ENCODE measurements at places on chromosomes 7 and 10. TPM values are rescaled to one million over a fixed set of nuclear protein-coding genes. Genes with fewer than 3 reads are reported as not detected.
A peak's percentile ranks its signal among the peaks of the same experiment; 100 is the strongest.

DNA sequence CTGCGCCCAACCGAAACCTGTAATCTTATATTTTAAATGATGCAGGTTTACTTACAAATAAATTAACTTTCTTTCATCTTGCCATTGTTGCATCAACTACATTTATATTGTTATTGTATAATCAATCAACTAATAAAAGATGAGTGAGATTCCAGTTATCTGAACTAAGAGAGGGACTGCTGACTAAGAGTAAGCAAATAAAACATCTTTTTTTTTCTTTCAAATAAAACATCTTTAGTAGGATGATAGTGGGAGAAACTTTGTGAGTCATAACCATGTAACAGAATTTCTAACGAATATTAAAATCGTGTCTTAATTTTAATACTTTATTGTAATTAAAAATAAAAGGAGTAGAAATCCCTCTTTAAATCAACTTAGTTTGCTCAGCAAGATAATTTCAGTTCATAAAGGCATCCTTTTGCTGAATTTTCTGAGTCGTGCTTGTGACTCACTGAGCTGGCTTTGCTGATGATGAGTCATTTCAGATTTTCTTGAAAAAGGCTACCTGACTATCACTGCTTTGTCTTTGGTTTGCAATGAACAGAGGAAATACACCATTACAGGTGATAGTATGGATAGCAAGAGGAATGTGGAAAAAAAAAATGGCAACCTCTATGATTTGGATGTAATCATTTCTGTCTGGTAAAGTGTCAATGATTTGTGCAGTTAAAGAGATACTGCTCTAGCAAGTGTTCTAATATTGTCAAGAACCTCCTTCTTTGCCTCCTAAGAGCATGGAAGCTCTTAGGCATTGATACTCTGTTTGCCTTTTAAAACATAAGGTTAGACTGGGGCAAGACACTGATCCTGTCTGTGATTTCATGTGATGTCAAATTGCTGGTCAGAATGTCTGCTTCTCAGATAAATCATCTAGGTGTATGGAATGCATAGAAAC lies 119.5 kb downstream of the GPR158 start:
- no peak for DNase-seq
- H3K36me3 ChIP-seq = no peaks in the 10 kb centered on the region
- no peak overlapping the region for H3K27ac ChIP-seq
- H3K27me3 ChIP-seq = no peaks in the 10 kb centered on the region

GRCh38 chr7:8217200-8218068 lies 44.5 kb downstream of the ICA1 start:
- H3K4me1 ChIP-seq = no peaks in the 10 kb centered on the region
- H3K27ac ChIP-seq = no peak overlapping the region
- no peaks in the 10 kb centered on the region for H3K27me3 ChIP-seq
- H3K4me3 ChIP-seq = no peak overlapping the region
- H3K36me3 ChIP-seq = no peaks in the 10 kb centered on the region

GRCh38 chr10:62726142-62726541 lies 78.4 kb upstream of the ADO start:
- no peaks in the 10 kb centered on the region for H3K36me3 ChIP-seq
- DNase-seq = no peak
- H3K4me1 ChIP-seq = no peaks in the 10 kb centered on the region

DNA sequence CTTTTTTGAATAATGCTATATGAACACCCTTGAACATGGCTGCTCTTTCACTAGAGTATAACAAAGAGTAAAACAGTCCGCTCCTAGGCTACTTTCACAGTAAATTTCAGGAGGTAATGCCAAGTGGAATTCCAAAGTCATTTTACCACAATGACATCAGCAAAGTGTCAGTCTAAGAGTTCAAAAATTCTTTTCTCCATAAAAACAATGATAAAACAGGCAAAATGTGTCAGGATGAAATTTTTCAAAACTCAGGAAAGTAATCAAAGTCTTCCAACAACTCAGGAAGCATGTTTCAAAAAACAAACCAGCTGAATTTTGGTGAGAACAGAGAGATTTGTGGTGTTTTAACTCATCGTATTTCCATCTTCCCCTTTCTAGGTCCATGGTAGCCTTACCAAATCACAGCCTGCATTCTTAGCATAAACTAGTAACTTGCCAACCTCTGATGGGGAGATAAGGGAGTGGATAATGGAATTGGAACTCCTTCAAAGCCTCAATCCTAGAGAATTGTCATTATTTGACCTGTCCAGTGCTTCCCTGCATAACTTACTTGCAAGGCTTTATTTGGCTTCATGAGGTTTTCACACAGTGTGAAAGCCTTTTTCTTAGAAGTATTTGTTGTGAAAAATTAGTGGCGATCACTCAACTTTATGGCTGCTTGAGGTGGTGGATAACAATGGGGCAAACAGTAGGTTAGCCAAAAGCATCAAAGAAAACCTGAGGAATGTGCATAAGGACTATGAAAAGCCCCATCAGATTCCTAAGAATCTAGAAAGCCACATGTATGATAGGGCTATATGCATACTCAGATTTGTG lies 302.7 kb downstream of the HDAC9 start:
- H3K4me1 ChIP-seq = no peaks in the 10 kb centered on the region
- no peaks in the 10 kb centered on the region for H3K27me3 ChIP-seq
- H3K36me3 ChIP-seq = no peaks in the 10 kb centered on the region
- DNase-seq = no peak

DNA sequence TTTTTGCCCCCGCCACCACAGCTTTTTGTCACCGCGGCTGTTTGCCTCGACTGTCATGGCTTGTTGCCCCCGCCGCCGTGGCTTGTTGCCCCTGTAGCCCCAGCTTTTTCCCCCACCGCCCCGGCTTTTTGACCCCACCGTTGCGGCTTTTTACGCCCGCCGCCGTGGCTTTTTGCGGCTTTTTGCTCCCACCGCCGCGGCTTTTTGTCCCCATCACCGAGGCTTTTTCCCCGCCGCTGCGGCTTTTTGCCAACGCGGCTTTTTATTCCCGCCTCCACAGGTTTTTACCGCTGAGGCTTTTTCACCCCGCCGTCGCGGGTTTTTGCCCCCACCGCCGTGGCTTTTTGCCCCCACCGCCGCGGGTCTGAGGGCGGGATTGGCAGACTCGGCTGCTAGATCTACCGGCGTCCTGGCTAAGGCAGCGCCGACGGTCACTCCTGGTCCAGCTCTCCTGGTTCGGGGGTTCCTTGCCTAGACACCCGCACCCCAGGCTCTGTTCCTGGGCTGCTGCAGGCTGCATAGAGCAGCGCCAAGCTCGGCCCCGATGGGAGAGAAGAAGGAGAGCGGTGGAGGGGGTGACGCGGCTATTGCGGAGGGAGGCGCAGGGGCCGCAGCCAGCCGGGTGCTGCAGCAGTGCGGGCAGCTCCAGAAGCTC lies 637.7 kb downstream of the ZNF716 start:
- no peak overlapping the region for H3K4me3 ChIP-seq
- no peaks in the 10 kb centered on the region for H3K27me3 ChIP-seq
- H3K4me1 ChIP-seq = no peaks in the 10 kb centered on the region
- no peak for DNase-seq
- no peaks in the 10 kb centered on the region for H3K36me3 ChIP-seq
- no peak overlapping the region for H3K27ac ChIP-seq

- no peaks in the 10 kb centered on the region for H3K27me3 ChIP-seq
These were observed 47.1 kb upstream of the HYAL4 start for GRCh38 chr7:123797673-123798531.

- H3K27ac ChIP-seq = no peak overlapping the region
- H3K4me1 ChIP-seq = no peaks in the 10 kb centered on the region
- no peaks in the 10 kb centered on the region for H3K36me3 ChIP-seq
- no peaks in the 10 kb centered on the region for H3K27me3 ChIP-seq
- no peak for DNase-seq
These were observed 187.5 kb downstream of the EVX1 start for GRCh38 chr7:27430105-27430504.

- no peak overlapping the region for H3K27ac ChIP-seq
- H3K36me3 ChIP-seq = no peaks in the 10 kb centered on the region
- no peak for DNase-seq
- H3K27me3 ChIP-seq = no peaks in the 10 kb centered on the region
These were observed 157.7 kb upstream of the NAMPT start for GRCh38 chr7:106442476-106442875.

DNA sequence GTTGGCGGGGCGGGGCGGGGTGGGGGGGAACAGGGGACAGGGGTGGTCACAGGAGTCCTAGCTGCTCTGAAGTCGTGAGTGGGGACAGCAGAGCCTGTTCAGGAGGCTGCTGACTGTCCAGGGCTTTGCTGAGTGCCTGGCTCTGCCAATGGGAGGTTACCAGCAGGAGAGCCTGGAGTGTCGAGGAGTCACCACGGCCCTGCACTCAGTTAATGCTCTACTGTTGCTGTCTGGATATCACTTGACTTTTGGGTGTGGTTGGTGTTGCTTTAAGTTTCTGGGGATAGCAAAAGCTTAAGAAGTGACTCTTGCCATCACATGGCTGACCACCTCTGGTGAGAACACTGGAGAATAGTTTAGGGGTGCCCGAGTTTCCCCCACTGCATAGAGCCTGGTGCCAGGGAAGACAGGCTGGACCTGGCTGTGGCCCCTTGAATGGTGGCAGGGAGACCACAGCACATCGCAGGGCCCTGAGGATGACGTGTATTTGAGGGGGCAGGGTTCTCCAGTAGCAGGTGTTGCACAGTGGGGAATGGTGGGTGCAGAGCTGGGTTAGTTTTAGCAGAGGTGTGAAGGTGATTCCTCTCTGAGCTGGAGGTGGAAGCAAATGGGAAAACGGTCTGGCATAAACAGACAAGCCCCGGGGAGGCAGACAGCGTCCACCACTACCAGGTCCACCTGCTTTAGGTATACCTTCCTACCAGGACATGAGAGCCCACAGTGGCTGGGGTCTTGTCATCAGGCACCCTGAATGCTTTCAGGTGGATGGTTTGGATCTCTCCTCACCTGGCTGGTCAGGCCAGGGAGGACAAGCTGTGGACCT lies 54.2 kb upstream of the CAMK2B start:
- no peaks in the 10 kb centered on the region for H3K27me3 ChIP-seq
- no peaks in the 10 kb centered on the region for H3K4me1 ChIP-seq
- peak; percentile 45 for DNase-seq
- no peak overlapping the region for H3K27ac ChIP-seq

DNA sequence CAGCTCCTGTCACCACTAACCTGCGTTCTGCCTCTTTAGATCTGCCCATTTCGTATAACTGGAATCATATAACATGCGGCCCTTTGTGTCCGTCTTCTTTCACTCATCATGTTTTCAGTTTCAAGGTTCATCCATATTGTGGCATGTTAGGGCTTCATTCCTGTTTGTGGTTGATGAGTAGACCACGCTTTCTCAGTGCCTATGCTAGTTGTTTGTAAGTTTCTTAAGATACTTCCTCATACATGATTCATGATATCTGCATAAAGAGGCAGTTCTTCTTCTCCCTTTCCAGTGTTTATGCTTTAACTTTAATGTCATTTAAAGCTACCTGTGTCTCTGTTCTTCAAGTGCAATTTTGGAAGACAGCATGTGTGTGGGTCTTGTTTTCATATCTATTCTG lies 79.5 kb upstream of the FAM20C start:
- H3K4me3 ChIP-seq = no peak overlapping the region
- H3K4me1 ChIP-seq = peaks cover 12% of the 10 kb centered on the region
- no peak for DNase-seq
- no peak overlapping the region for H3K27ac ChIP-seq
- no peaks in the 10 kb centered on the region for H3K27me3 ChIP-seq

GRCh38 chr10:3761021-3761686 lies 23.9 kb downstream of the KLF6 start:
- H3K4me3 ChIP-seq = no peak overlapping the region
- peaks cover 12% of the 10 kb centered on the region for H3K4me1 ChIP-seq
- H3K27ac ChIP-seq = peak overlapping the region; percentile 22
- no peak for DNase-seq

DNA sequence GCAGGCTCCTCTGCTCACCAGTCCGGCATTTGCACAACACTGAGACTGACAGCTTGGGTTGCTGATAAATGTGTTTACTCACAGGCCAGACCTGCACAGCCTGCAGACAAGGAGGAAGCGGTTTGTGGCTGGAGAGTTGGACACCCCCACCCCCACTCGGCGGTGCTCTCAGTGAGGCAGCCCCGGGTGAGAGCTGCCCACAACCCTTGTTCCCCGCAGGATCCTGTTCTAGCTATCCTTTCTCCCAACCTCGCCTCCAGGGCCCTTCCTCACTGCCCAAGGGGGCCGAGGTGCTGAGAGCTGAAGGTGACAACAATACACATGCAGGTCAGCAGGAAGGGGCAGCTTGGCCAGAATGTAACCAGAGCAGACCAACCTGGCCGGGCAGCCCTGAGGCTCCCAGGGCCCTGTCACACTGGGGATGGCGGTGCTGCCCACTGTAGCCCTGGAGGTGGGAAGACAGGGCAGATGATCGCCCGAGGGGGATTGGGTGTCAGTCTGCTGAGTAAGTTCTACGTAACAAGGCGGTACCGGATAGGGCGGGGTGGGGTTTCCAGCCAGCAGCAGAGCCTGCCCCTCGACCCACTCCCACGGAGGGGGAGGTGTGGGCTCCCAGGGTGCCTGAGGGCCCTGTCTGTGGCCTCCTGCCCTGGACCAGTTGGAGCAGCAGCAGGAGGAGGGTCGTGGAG lies 2.1 kb upstream of the ADAM8 start:
- peaks cover 26% of the 10 kb centered on the region for H3K4me1 ChIP-seq
- peaks cover 39% of the 10 kb centered on the region for H3K36me3 ChIP-seq
- H3K4me3 ChIP-seq = no peak overlapping the region
- no peaks in the 10 kb centered on the region for H3K27me3 ChIP-seq
- DNase-seq = peak; percentile 71

DNA sequence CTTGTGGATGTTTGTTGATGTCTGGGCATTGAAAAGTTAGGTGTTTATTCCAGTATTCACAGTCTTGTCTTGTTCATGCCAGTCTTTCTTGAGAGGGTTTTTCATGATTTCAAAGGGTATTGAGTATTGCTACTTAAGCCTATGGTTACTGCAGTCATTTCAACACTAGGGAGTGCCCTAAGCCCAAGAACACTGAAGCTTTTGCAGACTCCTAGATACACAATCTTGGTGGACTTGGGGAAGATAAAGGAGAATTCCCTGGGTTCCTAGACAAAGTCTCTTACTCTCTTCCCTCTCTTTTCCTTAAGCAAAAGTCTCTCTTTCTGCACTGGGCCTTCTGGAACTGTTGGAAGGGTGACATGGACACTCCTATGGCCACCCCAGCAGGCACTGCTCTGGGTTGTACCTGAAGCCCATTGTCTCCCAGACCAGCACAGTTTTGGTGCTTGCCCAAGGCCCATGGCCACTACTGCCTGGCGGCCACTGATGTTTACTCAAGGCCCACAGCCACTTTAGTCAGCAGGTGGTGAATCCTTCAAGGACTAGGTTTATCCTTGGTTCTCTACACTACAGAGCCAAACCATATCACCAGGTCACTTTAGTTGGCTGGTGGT lies 24.9 kb downstream of the SAMD9 start:
- H3K27ac ChIP-seq = no peak overlapping the region
- H3K36me3 ChIP-seq = no peaks in the 10 kb centered on the region
- DNase-seq = no peak
- no peaks in the 10 kb centered on the region for H3K27me3 ChIP-seq
- no peak overlapping the region for H3K4me3 ChIP-seq

GRCh38 chr10:11024596-11024995 lies 6.9 kb downstream of the CELF2 start:
- H3K36me3 ChIP-seq = no peaks in the 10 kb centered on the region
- H3K4me3 ChIP-seq = no peak overlapping the region
- H3K27ac ChIP-seq = no peak overlapping the region
- H3K27me3 ChIP-seq = peaks cover 3% of the 10 kb centered on the region
- no peaks in the 10 kb centered on the region for H3K4me1 ChIP-seq

NPFFR1 gene
- 0.24 TPM for total RNA-seq

LRRTM3 gene
- not detected for total RNA-seq

FGFR2 gene
- 37.0 TPM for total RNA-seq

TAF3 gene
- 6.4 TPM for total RNA-seq

All from adrenal gland (tissue), 19 donors.